Cerebellar nuclear complex (tissue), 1 donor: ENCODE measurements at places on chromosomes 1 and 21.

DNA sequence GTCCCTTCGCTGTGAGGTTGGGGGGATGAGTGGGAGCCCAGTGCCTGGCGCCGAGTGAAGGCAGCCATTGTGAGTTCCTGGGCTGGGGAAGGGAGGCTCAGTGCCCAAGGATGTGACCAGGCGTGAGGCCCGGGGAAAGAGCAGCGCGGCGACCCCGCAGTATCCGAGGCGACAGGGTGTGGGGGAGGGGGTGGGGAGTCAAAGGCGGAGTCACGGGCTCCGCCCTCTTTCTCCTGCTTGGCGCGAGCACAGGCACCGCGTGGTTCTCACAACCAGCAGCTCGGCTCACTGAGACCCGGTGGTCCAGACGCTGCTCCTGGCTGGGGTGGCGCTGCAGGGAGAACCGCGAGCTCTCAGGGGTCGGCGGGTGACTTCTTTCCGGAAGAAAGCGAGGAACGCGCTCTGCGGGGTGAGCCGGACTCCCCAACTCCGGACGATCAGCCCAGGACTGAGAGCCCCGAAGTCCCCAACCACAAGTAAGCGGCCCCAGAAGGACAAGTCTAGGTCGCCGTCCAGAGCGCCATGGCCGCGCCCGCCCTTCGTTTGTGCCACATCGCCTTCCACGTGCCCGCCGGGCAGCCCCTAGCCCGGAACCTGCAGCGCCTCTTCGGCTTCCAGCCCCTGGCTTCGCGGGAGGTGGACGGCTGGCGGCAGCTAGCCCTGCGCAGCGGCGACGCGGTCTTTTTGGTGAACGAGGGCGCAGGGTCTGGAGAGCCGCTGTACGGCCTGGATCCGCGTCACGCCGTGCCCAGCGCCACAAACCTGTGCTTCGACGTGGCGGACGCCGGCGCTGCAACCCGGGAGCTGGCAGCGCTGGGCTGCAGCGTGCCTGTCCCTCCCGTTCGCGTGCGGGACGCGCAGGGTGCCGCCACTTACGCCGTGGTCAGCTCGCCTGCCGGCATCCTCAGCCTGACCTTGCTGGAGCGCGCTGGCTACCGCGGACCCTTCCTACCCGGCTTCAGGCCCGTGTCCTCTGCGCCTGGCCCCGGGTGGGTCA, at the start of gene HPDL:
Gene HPDL, plus strand, starts transcription at position 269 of the 997 bp plus-strand sequence. Its CDS starts 254 bp downstream, at position 523.
- DNase-seq, result no peak

- no peak for DNase-seq
Observed at GRCh38 chr1:27940297-27940696, 5.5 kb downstream of the SMPDL3B start.

- no peak for DNase-seq
Observed at GRCh38 chr1:181456551-181456950, 26.8 kb upstream of the CACNA1E start.

- DNase-seq, result no peak
Observed at GRCh38 chr1:202283991-202284390, 57.7 kb downstream of the UBE2T start.

DNA sequence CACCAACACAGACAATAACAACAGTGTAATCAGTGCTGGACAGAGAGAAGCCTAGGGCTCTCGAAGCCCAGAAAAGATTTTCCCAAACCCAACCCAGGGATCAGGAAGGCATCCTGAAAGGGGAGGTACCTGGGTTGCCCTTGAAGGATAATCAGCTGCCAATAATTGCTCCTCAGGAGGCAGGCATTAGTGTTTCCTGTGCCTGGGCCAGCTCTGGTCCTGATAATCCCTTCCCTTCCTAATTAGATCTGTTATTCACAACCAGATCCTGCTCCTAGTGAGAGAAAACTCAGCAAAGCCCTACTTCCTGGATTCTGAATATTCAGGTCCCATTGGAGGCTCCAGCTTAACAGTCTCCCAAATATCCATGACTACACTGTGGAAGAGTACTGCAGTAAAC, 117.4 kb downstream of the DMRTA2 start:
- no peak for DNase-seq

DNA sequence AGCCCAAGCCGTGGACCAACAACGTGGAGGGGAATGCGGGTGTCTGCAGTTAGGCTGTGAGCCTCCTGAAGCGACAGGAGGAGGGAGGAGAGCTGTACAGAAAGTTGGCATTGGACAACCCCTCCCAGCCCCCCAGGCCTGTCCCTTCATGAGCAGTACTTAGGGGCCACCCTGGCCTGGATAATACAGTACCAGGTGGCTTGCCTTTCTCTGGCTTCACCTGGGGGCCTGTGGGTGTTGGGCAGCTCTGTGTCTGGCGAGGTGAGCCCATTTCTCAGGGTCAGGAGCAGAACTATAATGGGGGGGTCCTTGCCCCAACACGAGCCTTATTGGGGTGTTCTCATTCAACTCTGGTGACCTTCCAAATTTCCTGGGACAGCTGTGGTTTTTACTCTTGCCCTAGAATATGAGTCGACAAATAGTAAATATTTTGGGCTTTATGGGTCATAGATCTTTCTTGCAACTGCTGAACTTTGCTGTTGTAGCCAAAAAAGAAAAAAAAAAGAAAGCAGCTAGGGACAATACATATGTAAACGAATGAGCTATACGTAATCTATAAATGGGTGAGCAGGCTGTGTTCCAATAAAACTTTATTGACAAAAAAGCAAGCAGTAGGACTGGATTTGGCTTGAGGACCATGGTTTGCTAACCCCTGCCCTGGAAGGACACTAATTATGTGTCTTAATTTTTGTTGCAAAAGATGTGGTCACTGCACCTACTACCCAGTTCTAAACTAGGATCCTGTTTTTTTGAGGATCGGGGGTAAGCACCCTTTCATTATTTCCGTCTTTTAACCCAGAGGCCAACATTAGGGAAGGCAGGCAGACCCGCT, 11.4 kb downstream of the COQ8A start:
- no peak for DNase-seq

- DNase-seq, result peak; percentile 38
Observed at GRCh38 chr21:26169061-26169610, 1.4 kb downstream of the APP start.

DNA sequence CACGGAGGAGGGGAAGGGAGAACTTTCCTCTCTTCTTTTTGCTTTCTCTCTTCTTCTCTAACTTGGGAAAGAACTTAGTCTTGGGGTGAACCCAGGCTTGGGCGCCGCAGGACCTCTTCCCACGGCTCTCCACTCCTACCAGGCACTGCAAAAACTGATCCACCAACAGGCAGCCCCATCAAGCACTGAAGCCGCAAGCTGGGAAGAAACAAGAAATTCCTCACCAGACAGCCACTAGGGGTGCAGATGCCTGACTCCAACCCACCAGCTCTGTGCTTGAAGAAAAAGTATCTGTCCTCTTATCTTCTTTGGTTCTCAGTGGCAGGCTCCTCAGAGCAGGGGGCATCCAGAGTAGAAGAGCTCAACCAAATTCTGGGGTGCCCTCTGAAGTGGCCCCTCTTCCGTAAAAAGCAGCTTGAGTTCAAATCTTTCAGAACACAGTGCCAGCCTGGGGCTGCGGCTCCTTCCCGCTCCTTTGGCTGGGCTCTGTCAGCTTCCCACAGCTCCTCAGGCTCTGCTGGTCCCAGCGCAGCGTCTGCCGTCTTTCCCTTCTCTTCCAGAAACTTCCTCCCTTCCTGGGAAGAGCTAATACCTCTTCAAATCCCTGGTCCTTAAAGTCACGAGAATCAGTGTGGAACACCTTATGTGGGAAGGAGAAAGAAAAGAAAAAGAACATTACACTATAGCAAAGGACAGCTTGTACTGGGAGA, 2.4 kb downstream of the SLC41A1 start:
- DNase-seq, result no peak

GRCh38 chr1:181894439-181894859, 167.1 kb downstream of the ZNF648 start:
- no peak for DNase-seq

DNA sequence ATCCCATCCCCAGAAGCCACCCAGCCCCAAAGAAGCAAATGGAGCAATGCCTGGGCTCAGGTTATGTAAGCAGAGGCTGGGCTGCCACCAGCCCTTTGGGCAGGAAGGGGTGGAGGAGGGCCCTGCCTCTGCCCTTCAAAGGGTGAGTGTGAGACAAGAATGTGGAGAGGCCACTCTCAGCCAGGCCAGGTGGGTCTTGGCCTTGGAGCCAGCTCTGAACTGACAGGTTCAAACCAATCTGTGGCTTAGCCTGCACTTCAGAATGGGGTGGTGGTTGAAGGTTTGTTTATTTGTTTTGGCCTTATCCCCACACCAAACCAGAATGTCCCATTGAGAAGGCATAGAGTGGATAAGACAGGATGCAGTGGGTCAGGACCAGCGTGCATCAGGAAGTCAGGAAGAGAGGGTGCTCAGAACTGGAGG, 29.8 kb downstream of the C1orf116 start:
- no peak for DNase-seq

DNA sequence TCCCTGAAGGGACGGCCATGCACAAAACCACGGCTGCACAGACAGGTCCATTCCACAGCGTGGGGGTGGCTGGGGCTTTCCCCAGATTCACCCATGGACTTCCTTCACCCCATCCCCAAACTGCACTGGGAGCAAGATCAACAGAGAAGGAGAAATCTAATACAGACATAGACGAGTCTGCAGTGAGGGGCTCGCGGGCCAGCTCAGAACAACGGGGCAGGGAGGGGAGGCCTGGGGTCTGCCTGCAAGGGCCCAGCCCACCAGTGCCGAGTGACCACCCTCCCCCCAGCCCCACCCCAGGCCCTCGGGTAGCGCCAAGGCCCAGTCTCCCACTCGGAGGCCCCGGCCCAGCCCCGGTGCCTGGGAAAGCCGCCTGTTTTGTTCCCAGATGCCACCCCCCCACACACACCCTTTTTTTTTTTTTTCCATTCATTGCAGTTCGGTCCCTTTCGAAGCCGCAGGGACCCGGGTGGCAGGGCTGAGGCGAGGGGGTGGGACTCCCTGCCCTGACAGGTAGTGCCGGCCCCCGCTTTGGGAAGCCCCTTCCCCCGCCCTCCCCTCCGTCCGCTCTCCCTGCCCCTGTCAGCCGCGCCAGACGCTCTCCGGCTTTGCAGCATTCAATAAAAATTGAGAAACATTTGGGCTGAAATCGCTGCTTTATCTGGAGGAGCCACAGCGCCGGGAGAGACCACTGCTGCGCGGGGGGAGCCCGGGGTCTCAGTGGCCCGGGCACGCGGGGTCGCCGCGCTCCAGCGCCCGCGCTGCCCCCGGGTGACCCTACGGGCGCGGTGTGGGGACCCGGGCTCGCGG, 543 bp upstream of the EPHB2 start:
- no peak for DNase-seq

DNA sequence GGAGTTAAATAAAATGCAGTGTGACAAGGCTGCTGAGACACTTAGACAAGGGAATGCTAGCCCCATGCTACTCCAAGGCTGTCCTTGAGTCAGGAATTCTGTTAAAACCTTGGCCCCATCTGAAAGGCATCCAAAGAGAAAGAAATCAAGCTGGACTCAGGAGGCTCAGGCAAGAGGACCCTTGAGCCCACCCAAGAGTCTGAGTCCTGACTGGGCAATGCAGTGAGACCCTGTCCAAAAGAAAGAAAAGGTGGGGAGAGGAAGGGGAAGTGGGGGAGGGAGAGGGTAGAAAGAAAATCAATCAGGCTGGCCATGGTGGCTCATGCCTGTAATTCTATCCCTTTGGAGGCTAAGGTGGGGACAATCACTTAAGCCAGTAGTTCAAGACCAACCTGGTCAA, 26.7 kb downstream of the CLSTN1 start:
- no peak for DNase-seq

GRCh38 chr1:156922986-156923669, 2.7 kb downstream of the LRRC71 start:
- no peak for DNase-seq

- no peak for DNase-seq
Observed at GRCh38 chr1:186500804-186501203, 39.9 kb upstream of the PDC start.

DNA sequence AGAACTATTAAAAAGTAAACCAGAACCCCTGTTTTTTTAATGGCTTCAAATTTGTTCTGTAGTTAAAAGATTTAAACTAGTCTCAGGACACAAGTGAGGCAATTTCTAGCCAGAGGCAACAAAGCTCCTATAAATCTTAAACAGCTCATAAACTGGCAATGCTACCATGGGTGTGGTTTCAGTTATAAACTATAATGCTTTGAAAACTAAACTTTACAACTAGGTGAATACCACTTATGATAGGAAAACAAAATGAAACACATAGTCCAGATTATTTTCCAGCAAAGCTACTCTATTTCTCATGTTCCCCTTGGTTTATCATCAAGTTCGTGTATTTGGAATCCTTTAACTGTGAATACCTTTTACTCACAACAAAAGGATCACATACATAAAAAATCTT, 282.5 kb downstream of the VAV3 start:
- no peak for DNase-seq

DNA sequence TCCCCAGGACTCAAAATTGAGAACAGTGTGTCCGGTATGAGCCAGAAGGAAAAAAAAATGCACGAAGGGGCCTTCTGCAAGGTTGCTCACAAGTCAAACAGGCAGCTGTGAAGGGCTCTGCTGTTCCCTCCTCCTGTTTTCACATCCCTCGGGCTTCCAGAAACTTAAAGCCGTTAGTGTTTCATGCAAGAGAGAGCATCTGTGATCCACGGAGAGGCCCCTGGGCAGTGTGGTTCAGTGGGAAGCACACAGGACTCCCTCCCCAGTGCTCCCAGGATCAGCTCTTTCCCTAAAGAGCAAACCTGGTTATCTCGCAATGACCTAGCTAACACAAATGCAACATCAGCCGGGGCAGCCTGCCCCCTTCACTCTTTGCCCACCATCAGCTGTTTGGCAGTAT, 2.9 kb upstream of the MATN1 start:
- DNase-seq, result no peak

DNA sequence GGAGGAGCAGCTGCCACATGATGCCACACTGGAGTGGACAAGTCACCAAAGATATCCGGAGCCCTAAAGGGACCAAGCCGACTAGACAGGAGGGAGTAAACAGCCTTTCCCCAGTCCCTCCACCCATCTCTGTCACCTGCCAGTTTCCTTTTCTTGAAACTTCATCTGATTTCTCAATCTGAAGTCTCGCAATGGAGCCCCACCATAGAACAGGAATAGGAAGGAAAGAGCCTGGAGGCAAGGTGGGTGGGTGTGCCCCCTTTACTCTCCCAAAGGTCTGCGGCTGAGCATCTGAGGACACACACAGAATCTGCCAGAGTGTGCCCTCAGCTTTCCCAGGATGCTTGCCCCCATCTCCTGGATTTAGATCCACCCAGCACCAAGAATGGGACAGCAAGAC, at the start of gene FCGR3B:
Gene FCGR3B, minus strand, starts transcription at position 101 of the 400 bp plus-strand sequence. Its CDS starts 82 bp downstream, at position 19.
- no peak for DNase-seq

DNA sequence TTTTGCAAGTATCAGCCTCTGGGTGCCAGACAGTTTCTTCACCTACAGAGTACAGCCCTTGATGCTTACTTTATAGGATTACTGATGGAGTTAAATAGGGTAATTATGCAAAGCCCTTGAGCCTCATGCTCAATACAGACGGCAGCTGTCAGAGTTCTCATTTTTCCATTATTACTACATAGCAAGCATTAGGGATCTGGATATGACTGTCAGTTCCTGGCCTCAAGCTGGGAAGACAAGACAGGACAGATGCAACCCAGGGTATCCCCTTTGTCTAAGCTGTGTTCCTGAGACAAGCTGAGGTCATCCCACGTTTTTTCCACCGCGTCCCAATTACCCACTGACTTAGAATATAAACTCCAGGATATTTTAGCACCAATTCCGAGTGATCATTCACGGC, 94.4 kb downstream of the SLC35F3 start:
- no peak for DNase-seq
